SW 1271 (cell line): ENCODE measurements at places on chromosomes 1 and 21.

GRCh38 chr21:33968080-33968994, 52.7 kb upstream of the ATP5PO start:
- peak; percentile 46 for DNase-seq

DNA sequence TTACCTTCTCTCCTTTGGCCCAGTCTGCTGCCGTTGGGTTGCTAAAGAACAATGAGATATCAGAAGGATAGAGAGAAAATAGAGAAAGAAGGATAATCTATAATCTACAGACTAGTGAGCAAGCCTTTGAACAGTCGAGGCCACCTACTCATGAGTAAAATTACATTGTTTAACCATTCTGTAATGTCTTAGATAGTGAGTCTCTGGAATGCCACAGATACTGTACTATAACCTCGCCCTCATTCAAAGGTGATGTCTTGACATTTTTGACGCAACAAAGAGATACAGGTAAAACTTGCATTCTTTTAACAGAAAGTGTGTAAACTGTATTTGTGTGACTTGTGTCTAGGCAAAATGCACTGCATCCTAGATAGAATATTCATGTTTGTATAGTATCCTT, 77.9 kb downstream of the LAMC1 start:
- DNase-seq = no peak

- DNase-seq = no peak
These were observed 243.0 kb upstream of the RUNX1 start for GRCh38 chr21:35291973-35292627.

GRCh38 chr1:207847116-207847515, 63.8 kb downstream of the CD34 start:
- DNase-seq = no peak
